ENCODE measurements at places on chromosomes 2 and 18.

- no peak for DNase-seq
Observed at GRCh38 chr2:200679127-200679526, 93.3 kb downstream of the AOX1 start.

DNA sequence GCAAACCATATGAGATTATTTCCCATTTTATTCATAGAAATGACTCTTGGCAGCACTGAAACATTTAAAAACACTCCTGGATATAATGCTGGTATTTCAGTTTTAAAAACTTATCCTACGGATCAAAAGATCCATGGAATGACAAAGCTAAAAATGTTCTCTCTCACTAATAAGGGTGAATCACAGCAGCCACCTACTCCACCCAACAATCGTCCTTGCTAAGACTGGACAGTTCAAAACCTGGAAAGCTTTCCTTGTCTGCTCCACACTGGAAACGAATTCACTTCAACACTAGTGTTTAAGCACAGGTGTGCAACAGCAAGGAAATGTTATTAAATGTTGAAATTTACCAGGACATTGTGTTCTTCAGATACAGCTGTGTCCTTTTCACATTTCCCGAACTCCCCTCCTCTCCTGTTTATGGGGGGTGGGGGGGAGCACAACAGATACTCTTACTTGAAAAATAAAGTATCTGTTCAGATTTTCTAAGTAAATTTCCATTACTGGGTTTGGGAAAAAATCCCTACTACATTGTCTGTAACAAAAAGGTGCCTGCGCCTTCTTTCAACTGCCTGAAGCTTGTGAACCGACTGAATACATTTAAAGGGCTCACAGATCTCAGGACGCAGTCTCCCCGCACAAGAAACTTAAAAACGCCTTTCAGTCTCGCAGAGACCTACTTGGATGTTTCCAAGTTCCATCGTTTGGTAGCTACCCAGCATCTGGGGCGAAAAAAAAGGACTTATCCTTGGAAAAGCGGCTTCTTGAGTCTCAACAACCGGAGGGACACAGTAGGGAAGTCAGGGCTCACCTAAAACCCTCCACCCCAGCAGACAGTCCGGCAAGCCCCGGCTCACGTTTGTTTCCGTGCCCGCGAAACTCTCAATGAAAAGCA, 1.3 kb downstream of the YWHAQ start:
- peak; percentile 43 for DNase-seq

GRCh38 chr2:196337208-196337953, 166.0 kb upstream of the STK17B start:
- peak; percentile 42 for DNase-seq

DNA sequence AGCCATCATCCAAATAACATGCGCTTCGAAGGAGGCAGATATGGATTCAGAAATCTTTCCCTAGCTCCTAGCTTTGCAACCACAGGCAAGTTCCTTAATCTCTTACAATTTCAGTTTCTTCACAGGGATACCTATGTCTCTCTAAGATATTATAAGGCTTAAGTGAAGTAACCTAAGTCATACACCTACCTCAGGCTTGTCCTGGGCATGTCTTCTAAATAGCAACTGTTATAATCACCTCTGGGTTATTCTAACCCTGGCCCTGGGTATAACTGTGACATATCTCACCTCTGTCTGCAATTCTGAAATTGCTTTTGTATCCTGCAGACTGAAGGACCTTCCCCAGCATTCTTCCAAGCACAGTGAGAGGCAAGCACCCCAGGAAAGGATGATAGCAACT, 8.3 kb upstream of the TBC1D8 start:
- DNase-seq, result no peak

DNA sequence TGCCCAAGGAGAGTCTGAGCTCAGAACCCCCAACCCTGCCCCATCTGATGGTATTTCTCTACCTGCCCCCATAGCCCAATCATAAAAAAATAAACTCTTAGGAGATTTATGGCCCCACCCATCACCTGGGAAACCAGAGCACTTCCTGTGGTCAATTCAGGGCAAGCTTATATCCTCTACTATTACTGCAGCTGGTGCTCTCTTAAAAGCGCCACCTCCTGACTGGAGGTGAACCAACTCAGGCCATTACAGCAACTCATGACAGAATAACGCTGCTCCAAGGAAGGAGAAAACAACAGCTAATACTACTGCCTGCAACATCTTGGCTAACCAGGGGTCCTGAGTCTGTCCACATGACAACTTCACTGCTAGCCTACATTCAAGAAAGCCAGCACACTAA, 195.7 kb downstream of the MTCL1 start:
- DNase-seq, result no peak

- DNase-seq, result no peak
Observed at GRCh38 chr2:150402953-150403352, 84.5 kb downstream of the RND3 start.

- DNase-seq, result no peak
Observed at GRCh38 chr2:219521066-219521880, 7.0 kb downstream of the ASIC4 start.

All from amniotic stem cell (primary cell).